ENCODE measurements at places on chromosomes 1 and 21.

DNA sequence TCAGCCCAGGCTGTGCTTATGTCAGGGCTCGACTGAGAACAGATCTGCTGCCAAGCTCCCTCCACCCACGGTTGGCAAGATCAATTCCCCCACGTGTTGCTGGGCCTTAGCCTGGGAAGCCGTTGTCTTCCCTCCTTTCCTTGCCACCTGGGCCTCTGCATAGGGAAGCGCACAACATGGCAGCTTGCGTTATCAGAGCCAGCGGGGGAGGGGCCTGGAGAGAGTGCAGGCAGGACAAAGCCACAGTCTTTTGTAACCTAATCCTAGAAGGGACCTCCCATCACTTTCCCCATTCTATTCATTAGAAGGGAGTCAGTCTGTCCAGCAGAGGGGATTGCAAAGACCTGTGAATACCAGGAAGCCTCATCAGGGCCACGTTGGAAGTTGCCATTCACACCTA lies 17.0 kb upstream of the IGSF21 start:
- DNase-seq = no peak

GRCh38 chr1:188128761-188129160 lies 1300.0 kb downstream of the PLA2G4A start:
- DNase-seq = no peak

DNA sequence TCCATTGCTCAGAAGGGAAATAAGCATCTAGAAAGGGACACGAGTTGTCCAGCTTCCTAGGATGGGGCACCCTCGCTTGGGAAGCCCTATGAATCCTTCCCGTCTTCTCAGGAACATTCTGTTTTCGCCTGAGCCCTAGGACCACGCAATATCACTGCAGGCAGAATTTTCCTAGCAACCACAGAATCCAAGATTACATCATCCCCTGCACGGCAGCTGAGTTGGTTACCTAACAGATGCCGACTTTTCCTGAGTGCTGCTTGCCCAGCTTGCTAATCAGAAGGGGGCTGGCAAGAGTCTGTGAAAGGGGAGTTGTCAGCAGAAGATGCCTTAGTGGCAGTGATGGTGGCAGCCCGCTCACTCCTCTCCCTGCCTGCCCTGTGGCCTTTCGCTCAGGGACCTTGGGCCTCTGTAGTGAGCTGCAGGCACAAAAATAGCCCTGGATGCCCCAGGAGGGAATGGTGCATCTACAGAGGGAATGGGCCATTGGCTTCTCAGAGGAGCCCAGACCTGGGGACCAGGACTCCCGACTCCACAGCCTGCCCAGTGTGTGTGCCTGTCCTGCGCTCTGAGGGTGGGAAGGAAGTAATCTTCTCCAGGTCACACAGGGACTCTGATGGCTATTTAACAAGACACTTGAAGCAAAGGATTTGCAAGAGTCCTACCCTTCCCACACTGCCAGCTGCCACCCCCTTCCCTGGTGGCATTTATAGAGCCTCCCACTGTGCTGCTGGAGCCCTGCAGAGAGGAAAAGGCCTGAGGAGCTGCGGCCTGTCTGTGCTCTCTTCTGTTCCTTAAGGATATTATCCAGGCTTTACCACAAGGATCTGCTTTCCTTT lies 28.9 kb upstream of the CLSTN1 start:
- DNase-seq = no peak

GRCh38 chr1:166703726-166704462 lies 135.4 kb upstream of the POGK start:
- DNase-seq = no peak

- DNase-seq = no peak
Observed at GRCh38 chr21:35641271-35642016, 418.9 kb downstream of the SETD4 start.

GRCh38 chr1:179816196-179816960 lies 61.2 kb downstream of the TOR1AIP2 start:
- DNase-seq = no peak

GRCh38 chr1:228361314-228362140 lies 45.1 kb downstream of the TRIM11 start:
- DNase-seq = no peak

- DNase-seq = no peak
Observed at GRCh38 chr1:1135339-1136136, 19.6 kb upstream of the C1orf159 start.

GRCh38 chr1:165616054-165616612 lies 14.9 kb upstream of the MGST3 start:
- DNase-seq = no peak

GRCh38 chr1:68347415-68347814 lies 102.3 kb downstream of the RPE65 start:
- DNase-seq = no peak

- no peak for DNase-seq
Observed at GRCh38 chr1:90718411-90719329, 1.6 kb upstream of the BARHL2 start.

GRCh38 chr1:158099185-158099584 lies 81.5 kb upstream of the CD1D start:
- no peak for DNase-seq

DNA sequence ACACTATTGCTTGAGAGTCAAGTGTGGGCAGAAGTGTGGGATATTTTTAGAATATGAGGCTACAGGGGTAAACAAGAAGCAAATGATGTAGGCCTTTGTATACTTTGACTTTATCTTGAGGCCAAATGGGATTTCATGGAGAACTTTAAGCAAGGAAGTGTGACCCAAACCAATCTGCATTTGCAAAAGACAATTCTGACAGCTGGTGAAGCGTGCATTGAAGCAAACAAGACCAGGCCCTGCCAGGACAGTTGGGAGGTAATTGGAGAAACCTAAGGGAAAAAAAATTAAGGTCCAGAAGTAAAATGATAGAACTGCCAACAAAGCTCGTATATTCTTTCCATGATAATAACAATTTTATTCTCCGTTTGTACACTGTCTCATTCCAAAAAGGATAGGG lies 168.3 kb downstream of the TM2D1 start:
- DNase-seq = no peak

GRCh38 chr1:13908128-13908527 lies 208.1 kb downstream of the PRDM2 start:
- DNase-seq = no peak

DNA sequence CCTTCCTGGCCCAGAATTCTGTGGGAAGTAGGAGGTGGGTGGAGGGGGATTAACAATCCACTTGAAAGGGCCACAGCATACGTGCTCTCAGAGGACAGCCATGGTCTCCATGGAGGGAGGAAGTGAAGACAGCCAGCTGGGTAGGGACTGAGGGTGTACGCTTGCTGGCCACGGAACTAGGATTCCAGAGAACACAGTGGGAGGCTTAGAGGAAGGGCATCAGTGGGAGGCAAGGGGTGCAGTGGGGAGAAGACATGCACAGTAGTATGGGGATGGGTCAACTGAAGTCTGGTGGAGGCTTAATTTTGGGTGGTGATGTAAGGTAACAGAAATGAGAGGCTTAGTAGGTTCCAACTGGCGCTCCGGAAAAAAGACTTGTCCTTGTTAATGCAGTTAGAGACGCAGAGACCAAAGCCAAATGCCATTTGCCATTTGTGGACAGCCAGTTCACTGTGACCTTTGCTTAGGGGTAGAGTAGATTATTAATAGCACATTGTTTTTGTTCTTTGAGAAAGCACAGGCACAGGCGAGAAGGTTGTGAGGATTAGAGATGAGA lies 103.0 kb downstream of the ZSCAN20 start:
- no peak for DNase-seq

DNA sequence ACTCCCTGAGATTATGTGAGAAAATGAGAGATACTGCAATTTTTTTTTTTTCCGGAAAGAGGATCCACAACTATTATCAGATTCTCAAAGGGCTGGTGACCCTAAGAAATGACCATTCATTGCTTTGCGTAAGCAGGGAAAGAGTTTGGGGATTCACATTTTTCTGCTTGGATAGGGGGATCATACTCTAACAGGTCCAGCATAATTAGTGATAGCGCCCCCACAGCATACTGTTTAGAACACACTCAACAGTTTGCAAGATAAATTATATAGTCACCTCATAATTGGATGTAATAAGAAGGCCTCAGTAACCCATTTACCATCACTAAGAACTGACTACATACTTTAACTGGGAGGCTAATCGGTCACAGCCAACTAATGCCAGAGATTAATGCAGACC lies 1.9 kb downstream of the CCT3 start:
- no peak for DNase-seq

- DNase-seq = no peak
Observed at GRCh38 chr1:46128344-46128743, 4.1 kb downstream of the PIK3R3 start.

GRCh38 chr1:244239261-244239770 lies 188.2 kb downstream of the ZBTB18 start:
- DNase-seq = no peak

All from progenitor cell of endocrine pancreas (in vitro differentiated cells).